ENCODE measurements at places on chromosomes 6 and 20.

DNA sequence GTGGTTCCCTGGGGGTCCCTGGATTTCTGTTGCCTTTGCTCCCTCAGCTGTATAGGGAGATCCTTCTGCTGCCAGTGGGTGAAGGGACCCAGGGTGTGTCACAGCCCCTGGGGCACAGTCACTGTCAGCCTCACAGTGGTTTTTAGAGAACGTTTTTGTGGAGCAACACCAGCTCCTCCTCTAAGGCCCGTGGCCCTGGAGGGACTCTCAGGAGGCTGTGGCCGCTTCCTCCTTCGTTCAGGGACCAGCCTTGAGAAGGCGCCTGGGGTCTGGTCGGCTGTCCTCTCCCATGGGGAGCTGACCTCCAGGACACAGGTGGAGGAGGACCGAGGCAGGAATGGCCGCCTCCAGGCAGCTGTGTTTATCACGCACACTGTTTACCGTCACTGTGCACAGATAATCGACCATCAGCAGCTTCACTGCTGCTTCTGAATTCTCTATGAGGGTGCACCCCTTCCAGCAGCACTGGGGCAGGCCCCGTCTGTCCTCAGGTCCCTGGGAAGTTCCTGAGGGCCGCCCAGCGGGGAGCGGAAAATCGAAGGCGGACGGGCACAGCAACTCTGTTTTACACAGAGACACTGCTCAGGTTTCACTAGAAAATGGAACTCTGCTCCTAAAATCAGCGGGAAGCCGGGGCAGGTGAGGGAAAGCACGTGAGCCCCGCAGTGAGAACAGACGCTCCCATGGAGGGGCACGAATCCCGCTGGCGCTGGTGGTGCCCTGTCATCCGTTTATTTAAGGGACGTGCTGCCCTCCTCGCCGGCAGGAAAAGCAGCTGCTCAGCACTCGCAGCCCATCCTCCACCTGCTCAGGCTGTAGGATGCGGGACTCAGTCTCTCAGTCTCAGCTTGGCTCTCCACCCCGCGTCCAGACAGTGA lies 10.4 kb upstream of the FRMD1 start:
- no peak for DNase-seq

DNA sequence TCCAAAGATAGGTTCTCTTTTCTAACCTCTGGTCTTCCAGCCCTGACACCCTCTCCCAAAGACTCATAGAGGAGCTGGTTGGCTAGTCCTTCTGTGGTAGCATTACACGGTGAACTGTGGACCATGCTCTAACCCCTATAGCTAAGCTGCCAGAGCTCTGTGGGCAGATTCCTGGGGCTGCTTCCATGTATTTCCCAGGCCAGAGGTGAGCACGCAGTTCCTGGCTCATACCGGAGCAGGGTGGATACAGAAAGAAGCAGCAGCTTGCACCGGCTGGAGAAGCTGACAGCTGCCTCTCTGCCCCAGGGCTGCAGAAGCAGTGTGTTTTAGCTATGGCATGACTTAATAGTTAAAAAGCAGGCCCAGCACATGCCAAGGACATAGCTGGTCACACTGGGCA lies 84.1 kb upstream of the FOXP4 start:
- DNase-seq = no peak

DNA sequence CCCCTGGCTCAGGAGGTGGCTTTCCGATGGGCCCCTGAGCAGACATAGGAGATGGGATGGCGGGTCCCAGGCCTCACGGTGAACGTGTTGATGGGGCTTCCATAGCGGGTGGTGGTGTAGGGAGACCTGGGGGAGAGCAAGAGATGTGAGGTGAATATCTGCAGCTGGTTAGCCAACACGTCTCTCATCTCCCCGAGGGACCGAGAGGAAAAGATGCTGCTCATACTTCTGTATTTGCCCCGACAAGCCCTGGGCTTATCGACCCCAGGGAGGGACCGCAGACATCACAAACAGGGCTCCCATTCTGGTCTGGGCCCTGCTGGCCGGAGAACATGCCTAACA lies 38.7 kb downstream of the C6orf132 start:
- DNase-seq = no peak

DNA sequence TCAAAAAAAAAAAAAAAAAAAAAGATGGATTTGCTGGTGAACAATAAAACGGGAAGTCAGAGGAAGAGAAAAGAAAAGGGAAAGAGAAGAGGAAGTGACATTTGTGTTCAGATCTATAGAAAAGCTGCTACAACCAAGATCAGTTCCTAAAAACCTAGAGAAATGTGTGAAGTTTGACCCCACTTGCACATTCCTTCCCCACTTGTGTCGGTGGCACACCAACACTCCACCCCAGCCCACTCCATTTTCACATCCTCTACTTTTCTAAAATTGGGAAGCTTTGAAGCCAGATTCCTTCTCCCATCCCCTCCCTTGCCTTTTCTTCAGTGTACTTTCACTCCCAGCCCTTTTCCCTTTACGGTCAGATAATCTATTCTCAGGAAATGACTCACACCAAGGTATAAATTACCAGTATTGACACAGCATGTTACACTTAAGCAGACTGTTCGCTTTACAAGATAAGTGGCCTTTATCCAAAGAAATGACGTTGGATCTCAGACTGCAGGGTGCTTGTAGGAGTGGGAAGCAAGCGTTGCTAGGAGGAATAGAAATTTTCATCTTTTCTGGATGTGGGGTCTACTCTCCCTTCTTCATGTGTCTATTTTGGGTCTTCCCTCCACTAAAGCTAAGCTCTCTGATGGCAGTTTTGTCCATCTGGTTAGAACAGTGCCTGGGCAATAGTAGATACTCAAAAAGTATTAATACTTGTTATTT lies 92.5 kb upstream of the ADGRF1 start:
- no peak for DNase-seq

GRCh38 chr20:63351811-63352591 lies 9.1 kb downstream of the CHRNA4 start:
- no peak for DNase-seq

DNA sequence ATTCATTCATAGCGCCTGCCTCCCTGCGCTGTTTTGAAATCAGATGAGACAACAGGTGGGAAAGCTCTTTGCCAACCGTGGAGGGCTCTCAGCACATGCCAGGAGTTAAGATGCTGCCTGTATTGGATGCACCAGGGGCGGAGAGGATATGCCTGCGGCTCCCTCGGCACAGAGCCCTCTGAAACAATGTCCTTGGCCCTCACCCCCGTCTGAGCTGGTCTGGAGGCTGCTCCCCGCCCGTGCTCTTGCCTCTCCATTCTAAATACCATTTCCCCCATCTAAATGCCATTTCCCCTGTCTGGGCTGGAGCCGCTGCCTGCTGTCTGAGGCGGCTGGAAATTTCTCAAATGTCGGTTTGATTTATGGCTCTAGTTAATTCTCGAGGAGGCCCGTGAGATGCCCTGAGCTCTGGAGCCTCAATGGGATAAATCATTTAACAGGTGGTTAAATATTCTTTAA lies 50.8 kb upstream of the MLN start:
- no peak for DNase-seq

- DNase-seq = no peak
Measured at GRCh38 chr6:36197739-36198221, 1.2 kb downstream of the BRPF3 start.

DNA sequence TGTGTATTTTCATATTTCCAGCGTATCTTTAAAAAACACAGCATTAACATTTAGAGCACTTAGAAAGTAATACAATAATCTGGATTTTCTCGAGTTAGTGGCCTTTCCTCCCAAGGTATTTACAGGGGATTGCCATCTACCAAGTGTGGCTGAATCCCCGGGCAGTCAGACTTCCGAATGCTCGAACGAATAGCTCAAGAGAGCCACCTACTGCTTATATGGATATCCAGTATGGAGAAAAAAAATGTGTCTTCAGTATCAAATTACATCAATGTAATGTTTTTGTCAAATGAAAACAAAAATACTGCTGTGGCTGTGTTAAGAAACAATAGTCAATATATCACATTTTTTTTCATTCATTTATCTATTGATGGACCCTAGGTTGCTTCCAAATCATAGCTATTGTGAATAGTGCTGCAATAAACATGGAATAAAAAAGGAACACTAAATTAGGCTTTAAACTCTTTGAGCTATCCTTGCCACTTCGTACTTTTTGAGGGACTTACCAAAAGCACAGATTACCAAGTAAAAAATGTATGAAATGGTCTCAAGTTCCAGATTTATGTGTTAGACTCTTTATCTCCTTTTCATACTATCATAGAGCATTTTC lies 654.5 kb upstream of the PTCHD4 start:
- no peak for DNase-seq

- no peak for DNase-seq
Measured at GRCh38 chr20:62885046-62885895, 23.6 kb upstream of the TCFL5 start.

- DNase-seq = no peak
Measured at GRCh38 chr6:46023216-46023915, 7.7 kb upstream of the CLIC5 start.

DNA sequence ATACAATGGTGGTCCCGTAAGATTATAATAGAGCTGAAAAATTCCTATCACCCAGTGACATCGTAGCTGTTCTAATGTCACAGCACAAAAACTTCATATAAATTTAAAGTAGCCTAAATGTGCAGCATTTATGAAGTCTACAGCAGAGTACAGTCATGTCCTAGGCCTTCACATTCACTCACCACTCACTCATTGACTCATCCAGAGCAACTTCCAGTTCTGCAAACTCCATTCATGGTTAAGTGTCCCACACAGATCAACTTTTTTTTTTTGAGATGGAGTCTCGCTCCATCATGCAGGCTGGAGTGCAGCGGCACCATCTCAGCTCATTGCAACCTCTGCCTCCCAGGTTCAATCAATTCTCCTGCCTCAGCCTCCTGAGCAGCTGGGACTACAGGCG lies 20.9 kb upstream of the KCNG1 start:
- DNase-seq = no peak

GRCh38 chr6:46926481-46926880 lies 4.7 kb upstream of the ADGRF5 start:
- DNase-seq = no peak

- no peak for DNase-seq
Measured at GRCh38 chr6:22448291-22448711, 121.1 kb upstream of the HDGFL1 start.

DNA sequence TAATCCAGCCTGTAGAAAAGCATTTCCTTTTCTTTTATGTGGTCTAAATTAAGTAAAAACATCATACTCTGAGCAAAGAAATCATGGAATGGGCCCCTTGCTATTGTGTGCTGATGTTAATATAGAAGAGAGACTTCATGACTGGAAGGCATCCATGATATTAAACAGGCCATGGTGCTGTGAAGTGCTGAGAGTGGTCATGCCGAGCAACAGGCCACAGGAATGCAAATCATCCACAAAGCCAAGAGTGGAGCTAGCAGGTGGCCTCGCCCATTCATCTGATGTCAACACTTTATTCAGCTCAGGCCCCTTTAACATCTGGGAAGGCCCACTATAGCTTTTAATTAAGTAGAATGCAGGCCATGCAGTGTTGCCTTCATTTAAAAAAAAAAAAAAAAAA lies 115.2 kb upstream of the HMGCLL1 start:
- DNase-seq = no peak

DNA sequence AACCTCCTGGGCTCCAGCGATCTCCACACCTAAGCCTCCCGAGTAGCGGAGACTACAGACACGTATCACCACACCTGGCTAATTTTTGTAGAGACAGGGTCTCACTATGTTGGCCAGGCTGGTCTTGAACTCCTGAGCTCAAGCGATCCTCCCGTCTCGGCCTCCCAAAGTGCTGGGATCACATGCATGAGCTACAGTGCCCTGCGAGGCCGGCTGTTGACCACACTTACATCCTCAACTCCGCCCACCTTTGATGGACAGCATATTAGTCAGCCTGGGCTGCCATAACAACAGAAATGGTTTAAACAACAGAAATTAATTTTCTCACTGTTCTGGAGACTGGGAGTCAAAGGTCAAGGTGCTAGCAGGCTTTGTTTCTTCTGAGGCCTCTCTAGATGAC lies 107.7 kb downstream of the JPH2 start:
- DNase-seq = no peak
